ENCODE measurements at places on chromosomes 16 and 17.

GRCh38 chr16:11010575-11011221 is 66.3 kb downstream of the CLEC16A start:
- no peak for DNase-seq

DNA sequence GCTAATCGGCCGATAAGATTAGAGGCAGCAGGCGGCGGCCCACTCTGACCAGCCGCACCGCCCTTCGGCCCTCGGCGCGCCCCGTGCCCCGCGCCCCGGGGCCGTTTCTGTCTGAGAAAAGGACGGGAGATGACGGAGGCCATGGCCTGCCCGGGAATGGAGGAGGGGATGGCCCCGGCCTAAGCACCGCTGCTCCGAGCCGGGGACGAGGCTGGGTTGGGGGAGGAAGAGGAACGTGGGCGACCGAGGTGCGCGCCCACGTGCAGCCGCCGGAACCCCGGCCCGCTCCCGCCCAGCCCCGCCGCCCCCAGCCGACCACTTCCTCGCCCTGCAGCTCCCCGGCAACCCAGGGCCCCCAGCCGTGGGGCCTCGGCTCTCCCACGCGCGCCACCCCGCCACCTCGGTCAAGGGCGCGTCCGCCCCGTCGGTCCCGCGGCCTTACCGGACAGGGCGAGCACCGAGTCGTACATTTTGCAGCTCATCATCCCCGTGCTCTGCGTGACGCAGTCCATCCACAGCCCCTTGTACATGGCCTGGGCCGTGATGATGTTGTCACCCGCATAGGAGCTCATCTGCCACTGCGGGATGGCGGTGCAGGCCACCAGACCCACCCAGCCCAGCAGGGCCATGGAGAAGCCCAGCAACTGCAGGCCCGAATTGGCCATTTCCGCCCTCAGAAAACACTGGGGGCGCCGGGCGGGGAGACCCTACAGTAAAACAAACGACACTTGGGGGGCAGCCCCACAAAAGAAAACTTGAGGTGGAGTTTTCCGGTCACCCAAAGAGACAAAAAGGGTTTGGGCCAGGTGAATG is 693 bp downstream of the CLDN7 start:
- DNase-seq, result no peak

DNA sequence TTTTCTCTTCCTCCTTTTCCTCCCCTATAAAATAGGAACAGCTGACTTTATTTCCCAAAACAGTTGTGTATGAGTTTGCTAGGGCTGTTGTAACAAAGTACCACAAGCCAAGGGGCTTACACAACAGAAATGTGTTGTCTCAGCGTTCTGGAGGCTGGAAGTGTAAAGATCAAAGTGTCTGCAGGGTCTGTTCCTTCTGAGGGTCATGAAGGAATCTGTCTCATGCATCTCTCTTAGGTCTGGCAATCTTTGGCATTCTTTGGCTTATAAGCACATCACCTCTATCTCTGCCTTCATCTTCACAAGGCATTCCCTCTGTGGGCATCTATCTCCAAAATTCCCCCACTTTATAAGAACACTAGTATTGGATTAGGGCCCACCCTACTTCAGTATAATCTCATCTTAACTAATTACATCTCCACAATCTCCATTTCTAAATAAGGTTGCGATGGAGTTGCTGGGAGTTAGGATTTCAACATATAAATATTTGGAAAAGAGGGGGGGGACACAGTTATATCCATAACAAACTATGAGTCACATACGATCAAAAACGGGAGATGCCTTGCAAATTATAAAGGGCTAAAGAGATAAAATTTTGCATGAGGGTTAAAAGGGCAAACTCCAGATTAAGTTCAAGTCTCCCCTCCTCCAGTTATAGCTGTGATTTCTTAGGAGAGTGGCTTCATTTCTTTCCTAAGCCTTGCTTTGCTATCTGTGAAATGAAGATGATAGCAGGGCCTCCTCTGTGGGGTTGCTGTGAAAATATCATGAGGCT is 109.7 kb downstream of the VAT1L start:
- DNase-seq, result no peak

- no peak for DNase-seq
Observed at GRCh38 chr17:807523-808294, 25.6 kb downstream of the MRM3 start.

GRCh38 chr17:73021771-73022170 is 70.7 kb downstream of the SLC39A11 start:
- no peak for DNase-seq

GRCh38 chr17:40361063-40361924 is 3.2 kb downstream of the GJD3 start:
- DNase-seq, result no peak

- DNase-seq, result no peak
Observed at GRCh38 chr16:17368446-17368845, 102.3 kb downstream of the XYLT1 start.

DNA sequence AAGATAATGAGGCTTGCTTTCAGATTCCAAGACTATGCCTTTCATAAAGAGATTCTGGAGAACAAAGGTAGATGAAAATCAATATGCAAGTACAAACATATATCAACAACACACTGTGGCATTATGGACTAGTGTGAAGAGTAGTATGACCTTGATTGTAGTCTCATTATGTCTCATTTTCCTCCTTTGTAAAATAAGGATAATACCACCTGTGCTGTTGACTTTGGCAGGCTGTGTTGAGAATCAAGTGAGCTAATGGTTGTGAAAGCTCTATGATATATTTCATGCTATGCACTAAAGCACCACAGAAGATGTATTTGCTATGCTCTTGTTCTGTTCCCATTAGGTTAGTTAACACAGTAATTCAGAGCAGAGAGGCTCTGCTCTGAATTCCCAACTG is 78.5 kb upstream of the NACA2 start:
- DNase-seq, result no peak

- no peak for DNase-seq
Observed at GRCh38 chr16:629833-630248, 944 bp upstream of the WFIKKN1 start.

- no peak for DNase-seq
Observed at GRCh38 chr16:7332611-7333010, at the start of gene RBFOX1. Gene RBFOX1, plus strand, starts transcription at chr16:7332845.

DNA sequence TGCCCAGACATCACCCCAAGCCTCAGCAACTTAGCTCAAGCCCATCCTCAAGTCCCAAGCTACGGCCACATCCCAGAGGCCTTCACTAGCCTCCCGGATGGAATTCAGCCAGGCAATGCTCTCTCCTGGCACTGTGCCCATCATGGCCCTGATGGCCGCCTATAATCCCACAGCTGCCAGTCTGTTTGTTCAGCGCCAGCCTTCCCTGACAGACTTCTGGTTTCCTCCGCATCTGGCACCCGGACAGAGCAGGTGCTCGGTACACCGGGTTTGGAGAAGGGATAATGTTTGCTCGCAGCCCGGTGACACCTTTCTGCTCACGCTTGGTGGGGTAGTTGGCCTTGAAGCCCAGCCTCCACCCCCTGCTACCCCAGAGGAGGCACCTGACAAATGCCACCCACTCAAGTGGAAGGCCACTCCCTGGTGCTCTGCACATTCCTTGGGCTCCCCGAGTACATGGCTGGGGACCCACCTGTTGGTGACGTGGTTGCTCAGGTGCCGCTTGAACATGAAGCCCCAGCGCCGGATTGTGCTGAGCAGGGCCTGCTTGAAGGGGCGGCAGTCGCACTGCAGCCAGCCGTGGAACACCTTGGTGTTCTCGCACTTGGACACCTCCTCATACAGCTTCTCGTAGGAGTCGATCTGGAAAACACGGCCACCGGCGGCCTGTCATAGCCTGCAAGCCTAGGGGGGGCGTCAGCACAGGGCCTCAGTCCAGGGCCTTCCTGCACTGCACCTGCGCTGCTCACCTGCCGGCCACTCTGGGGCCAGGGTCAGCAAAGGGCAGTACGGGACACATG is 47.1 kb downstream of the DNAH17 start:
- DNase-seq, result no peak

DNA sequence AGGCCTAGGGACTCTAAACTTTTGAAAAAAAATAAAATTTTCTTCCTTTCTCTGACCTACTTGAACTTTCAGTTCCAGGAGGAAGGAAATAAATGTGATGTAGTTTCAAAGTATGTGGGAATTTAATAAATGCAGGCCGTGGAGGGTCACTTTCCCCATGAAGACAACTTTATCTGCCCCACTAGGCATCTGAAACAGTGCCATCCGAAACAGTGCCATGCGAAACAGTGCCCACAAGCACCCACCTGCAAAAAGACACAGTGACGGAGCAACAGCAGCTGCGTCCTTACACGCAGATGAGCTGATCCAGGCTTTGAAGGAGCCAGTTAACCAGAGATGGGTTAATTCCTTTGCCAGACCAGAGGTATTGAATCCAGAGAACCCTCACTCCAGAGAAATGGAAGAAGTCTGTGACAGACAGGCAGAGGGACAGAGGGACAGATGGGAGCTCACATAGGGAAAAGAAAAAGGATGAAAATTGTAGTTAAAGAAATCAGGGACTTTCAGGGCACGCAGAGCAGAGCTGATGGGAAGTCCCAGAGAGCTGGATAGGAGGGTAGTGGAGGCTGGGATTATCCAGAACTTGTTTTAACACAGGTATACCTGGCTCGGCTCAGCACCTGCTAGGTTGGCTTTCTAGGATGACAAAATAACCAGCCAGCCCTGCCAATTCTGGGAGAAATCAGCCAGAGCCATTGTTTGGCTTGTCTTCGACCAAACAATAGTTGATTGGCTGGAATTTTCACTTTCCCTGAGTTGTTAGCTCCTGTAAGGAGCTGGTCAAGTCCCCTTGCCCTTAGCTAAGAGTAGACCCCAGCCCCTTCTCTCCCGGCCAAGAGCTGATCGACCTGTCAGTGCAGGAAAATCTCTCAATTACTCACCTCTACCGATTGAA is 17.1 kb upstream of the HOXB13 start:
- DNase-seq, result no peak

DNA sequence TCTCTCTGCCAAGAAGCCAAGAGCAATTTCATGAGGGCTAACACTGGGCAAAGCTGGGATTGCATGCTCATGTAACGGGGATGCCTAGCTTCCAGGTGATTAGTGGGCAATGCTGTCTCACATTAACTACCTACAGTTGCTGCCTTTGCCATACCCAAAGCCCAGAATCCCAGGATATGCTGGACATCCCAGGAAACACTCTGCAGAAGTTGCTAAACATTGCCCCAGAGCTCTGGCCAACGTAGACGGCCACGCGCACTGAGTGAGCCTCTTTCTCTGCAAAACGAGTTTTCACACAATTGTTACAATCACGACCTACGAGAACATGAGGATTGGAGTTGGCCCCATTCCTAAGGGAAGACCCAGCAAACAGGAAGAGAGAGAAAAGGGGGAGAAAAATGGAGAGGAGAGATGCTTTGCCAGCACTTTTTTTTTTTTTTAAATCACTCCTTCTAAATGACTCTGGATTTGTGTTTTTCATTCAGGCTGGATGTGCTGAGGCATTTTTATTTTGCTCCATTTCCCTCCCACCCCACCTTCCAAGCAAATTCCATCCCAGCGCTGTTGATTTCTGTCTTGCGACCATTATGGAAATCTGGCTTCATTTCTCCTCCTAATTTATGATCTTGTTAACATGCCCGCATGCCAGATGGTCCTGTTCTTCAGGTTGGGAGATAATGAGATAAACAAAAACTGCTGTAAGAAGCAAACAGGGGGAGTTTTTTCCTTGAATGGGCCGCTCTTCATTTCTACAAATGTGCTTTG is 112.8 kb upstream of the DNAH9 start:
- DNase-seq, result no peak

DNA sequence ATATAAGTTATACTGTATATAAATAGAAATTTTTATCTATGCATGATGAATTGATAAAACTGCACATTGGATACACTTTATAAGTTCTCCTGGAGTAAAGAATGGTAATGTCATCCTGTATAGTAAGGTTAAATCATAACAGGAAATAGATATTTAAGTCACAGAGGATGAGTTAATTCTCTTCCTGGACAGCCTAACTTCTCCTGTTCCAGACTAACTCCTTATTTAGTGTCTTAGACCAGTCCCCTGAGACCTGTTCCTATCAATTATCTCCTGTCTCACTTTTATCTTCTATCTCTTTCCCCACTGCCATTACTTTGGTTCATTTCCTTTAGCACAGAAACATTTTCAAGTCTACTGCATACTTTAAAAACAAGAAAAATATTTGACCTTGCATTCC is 46.5 kb downstream of the SSH2 start:
- no peak for DNase-seq

DNA sequence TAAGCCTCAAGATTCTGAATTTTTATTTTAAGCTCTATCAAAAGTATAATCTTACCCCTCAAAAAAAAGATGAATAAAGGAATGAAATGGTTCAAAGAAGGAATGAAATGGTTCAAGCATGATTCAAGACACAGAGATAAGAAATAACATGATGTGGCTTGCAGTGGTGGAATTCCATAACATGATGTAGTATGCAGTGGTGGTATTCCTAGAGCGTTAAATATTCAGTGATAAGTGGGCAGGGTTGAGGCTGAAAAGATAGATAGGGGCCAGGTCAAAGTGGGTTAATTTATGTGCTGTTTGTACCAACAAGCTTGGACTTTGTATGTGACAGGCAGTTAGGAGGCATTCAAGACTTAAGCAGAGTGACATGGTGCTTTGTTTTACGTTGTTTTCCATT is 29.6 kb downstream of the TNRC6A start:
- DNase-seq, result no peak

DNA sequence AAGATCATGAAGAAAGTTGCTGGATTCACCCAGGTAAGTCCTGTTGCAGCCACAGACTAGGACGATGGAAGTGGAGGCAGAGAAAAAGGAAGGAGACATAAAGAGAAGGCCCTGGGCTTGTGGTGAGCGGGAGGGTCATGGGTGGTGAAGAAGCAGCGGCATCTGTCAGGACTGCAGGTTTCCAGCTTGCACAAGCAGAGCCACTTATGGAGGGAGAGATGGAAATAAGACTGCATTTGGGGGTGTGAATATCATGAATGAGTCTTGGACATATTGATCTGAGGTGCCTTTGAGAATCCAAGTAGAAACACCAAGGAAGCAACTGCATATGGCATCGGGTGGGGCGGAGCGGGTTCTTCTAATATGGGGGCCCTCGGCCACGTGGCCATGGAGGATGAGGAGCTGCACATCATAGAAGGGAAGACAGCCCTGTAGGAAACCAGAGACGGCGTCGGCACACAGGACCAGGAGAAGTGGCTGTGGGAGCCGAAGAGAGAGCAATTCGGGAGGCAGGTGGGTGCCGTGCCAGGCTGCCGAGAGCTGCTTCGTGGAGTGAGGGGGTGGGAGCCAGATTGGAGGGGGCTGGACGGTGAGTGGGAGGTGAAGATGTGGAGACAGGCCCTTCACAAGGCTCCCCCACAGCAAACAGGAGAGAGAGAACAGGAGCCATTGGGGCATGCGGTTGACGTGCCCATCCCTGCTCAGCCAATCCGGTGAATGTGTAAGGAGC is 243.5 kb downstream of the GSG1L start:
- DNase-seq, result no peak

GRCh38 chr16:2042986-2043666 is 4.5 kb downstream of the NTHL1 start:
- DNase-seq, result no peak

- no peak for DNase-seq
Observed at GRCh38 chr16:26204138-26204537, 512.4 kb downstream of the HS3ST4 start.

DNA sequence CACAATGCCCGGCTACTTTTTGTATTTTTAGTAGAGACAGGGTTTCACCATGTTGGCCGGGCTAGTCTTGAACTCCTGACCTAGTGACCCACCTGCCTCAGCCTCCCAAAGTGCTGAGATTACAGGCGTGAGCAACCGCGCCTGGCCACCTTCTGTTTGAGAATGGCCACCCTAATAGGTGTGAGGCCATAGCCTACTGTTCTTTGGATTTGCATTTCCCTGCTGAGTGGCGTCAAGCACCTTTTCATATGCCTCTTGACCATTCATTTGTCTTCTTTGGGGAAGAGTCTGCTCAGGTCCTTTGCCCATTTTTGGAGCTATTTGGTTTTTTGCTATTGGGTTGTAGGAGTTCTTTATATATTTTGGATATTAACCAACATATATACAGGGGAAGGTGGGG is 276.7 kb downstream of the PARN start:
- DNase-seq, result no peak
